ENCODE measurements at places on chromosomes 6 and 20. TPM values are rescaled to one million over a fixed set of nuclear protein-coding genes. Genes with fewer than 3 reads are reported as not detected.

Gene TBC1D7
- 7.7 TPM for total RNA-seq

Gene TDRD6
- 3.2 TPM for total RNA-seq

Gene RBBP9
- total RNA-seq = 27.0 TPM

Gene THBS2
- total RNA-seq = 34.0 TPM

Gene MAPK13
- 3.6 TPM for total RNA-seq

Gene SMOC2
- total RNA-seq = 103 TPM

Gene FAM83C
- not detected for total RNA-seq
